ENCODE measurements at places on chromosomes 5 and 9.

DNA sequence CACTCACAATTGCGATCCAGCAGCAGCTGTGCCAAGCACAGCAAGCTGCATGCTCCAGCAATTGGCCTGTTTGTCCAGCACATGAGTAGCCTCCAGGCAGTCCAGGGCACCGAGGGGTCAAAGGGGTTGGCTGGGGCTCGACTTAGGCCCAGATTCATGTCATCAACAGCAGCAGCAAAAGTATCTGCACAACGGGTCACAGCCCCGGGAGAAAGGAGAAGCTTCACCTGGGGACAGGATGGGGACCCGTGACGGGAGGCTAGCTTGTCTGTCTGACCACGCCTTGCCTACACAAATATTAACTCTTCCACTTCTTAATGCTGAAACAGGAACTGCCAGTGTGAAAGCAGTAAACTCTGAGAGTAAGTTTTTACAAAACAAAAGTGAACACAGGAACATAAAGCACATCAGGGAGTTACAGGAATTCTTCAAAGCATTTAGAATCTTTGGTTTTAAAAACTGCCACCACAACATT lies 191.2 kb downstream of the PIK3R1 start:
- ATAC-seq: peak; percentile 30

DNA sequence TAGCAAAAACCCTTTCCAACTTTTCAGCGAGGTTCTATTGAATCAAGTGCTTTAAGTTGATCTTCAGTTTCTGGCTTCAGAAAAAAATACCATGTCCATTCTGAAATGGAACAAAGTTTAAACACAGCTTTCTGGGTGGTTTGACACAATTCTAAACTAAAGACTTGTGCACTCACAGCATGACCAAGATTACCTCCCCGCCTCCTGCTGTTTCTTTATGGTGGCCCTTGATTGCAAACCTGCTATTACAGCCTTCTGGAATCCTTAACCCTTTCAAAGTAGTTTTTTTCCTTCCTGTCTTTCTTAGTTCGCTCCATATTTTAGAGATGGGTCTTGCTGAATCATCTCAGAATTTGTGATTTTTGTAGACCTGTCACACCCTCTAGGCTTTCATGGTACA lies 135.9 kb upstream of the FBN2 start:
- ATAC-seq: no peak

GRCh38 chr9:106818034-106818433 lies 44.9 kb upstream of the ZNF462 start:
- no peak for ATAC-seq

DNA sequence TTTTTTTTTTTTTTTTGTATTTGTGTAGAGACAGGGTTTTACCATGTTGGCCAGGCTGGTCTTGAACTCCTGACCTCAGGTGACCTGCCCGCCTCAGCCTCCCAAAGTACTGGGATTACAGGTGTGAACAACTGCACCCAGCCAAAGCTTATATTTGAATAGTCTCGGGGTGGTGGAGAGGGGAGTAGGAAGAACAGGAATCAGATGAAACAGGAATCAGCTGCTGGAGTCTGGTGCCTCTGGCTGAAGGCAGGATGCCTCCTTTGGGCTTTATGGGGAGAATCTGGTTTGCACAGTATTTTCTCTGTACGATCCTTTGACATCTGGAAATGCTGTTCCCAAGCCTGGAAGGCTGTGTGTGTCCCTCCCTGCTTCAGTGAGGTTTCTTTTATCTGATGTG lies 10.9 kb downstream of the C5orf52 start:
- no peak for ATAC-seq

- no peak for ATAC-seq
These were observed 6.2 kb upstream of the CKS2 start for GRCh38 chr9:89304834-89305188.

DNA sequence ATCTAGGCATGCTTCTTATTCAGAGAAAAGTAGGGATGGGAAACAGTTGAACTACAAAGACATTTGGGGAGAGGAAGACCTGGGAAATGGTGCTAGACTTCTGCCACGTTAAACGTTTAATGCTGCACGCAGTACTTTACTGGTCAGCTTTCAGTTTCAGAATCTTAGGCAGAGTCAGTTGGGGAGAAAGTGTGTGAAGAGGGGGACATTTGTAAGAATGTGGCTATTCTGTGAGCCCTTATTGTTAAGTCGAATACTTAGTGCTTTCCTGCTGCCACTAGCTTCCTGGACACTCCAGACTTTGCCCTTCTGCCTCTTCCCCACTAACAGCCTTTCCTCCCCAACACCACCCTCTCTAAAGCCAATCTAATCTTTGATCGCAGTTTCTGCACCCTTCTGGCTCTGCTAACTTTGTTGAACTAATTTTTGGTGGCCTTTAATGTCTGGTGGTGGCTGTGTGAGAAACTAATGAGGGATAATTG lies 6.1 kb downstream of the CYSTM1 start:
- ATAC-seq: no peak

GRCh38 chr5:174724484-174725260 lies at the start of gene MSX2:
Gene MSX2 (plus strand): TSS chr5:174724582. CDS start chr5:174724660, 78 bp downstream.
- ATAC-seq: peak; percentile 80

- ATAC-seq: no peak
These were observed 240.2 kb downstream of the CD180 start for GRCh38 chr5:66956439-66956838.

- ATAC-seq: peak; percentile 81
These were observed at the start of gene ADAMTS13 for GRCh38 chr9:133421615-133422542. Gene ADAMTS13 (plus strand): TSS chr9:133422367. CDS start chr9:133422444, 77 bp downstream.

GRCh38 chr5:6307304-6307703 lies 71.0 kb downstream of the MED10 start:
- no peak for ATAC-seq

DNA sequence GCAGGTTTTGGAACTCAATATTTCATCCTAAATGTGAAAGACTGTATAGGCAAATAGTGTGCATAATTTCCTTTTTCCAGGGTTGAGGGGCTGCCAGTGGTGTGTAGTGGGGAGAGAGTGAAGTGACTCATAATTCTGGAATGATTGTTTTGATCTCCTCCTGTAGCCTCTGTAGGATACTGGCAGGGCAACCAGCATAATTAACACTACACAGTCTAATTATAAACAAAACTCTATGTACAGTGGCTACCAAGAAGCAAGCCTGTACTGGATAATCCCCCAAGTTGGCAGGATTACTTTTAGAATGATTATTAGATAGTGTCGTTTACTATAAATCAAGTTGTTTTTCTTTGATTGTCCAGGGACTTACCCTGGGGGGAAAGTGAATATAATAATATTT lies 32.2 kb downstream of the LNPEP start:
- peak; percentile 48 for ATAC-seq

- ATAC-seq: no peak
These were observed 28.9 kb downstream of the MAN2A1 start for GRCh38 chr5:109718632-109719031.

DNA sequence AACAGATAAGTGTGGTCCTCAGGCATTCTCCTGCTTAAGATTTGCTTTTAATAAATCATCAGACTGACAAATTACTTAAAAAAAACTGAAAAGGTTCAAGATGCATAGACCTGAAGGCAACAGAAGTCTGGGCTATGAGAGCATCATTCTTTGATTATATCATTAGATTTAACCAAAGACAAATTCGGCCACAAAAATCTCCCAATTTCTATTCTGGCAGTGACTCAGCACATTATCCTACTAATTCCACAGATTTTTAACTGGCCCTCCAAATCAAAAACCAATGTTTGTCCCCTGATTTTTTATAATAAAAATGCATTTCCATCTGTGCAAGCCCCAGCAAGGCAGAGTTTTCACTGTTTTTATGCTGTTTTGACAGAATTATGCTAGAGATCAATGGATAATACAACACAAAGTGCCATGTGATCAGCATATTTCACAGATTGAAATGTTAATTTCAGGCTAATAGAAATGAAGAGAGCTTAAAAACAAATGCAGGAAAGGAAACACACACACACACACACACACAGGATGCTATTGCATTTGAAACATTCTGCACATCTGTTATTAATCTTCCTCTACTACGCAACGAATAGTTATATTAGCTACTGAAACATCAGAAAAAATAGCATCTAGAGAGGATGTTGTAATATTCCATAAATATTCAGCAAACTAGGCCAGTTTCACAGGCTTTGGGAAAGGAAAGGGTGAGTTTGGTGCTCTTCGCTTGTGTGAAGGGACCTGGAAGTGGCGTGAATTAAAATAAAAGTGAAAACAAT lies 177.6 kb upstream of the ST8SIA4 start:
- no peak for ATAC-seq

- no peak for ATAC-seq
These were observed 69.1 kb downstream of the ARSB start for GRCh38 chr5:78916044-78916443.

DNA sequence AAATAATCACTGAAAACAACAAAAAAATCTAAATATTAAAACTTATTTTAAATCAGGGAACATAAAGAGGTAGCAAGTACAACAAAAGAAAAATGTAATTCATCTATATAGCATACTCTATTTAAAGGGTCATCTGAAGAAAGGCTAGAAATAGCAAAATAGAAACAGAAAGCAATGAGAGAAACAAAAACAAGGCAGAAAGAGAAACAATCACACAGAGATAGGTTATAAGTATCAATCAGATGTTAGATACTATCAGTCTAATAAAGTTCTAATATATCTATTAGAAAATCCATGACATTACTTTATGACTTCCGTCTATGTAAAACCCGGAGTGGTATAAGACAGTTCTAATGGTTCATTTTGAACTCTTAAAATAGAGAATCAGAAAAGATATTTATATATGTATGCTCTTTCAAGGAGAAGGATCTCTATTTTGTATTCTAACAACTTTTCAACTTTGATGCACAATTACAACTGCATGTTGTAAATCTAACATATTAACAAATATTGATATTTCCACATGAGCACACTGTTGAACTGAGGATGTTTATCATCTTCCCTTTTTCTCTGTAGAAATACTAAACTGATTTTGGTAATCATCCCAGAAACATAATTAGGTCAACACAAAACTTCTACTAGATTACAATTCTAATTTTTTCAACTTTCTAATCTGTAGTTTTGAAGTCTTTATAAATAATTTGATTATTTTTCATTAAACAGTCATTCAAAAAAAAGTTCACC lies 15.8 kb downstream of the RICTOR start:
- no peak for ATAC-seq

DNA sequence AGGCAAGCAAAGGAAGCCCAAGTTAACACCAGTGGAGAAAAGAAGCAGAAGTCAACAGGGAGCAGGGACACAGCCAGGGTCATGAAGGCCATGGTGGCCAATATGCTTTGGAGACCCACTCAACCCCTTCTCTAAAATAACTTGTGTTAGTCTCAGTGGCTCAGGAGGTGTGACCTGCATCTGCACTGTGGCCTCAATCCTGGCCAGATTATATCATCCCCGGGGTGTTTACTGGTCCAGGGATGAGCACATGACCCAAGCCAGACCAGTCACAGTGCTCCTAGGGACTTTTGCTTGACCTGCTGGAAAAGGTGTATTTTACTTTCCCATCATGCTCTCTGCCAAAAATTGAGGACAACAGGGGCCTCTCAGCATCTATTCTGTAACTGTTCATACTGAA lies 105.2 kb downstream of the DPYSL3 start:
- ATAC-seq: no peak

DNA sequence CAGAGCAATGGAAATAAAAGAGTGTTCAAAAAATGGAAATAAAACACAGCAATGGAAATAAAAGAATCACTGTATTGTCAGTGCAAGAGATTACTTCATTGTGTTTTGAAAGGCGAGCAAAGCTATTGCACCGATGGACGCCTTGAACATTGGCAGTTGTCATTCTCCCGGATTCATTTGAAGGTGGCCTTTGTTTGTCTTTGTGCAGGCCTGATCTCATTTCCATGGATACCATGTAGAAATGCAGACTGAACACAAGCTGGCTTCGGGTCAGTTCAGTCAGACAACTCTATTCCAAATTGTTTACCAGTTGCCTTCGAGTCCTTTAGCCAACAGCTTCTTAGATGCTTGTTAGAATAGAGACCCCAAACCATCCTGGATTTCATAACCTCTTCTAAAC lies 8.3 kb downstream of the ITGA2 start:
- ATAC-seq: no peak

- no peak for ATAC-seq
These were observed 6.1 kb downstream of the AFAP1L1 start for GRCh38 chr5:149277801-149278200.

DNA sequence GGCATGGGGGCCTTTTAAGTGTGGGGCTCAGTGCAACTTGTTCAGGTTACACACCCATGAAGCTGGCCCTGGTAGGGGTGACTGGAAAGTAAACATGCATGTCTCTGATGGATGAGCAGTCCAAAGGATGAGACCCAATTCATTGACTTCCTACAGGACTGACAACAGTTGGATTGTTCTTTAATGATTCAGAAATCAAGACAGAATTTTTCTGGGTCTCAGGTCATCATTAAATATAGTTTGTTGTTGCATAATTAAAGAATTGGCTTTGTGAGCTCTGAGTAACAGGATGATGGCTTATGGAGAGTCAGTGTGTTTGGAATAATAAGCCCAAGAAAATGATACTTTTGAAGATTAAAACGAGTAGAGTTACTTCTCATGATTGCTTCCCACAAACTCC lies 604.2 kb upstream of the CLINT1 start:
- ATAC-seq: no peak

DNA sequence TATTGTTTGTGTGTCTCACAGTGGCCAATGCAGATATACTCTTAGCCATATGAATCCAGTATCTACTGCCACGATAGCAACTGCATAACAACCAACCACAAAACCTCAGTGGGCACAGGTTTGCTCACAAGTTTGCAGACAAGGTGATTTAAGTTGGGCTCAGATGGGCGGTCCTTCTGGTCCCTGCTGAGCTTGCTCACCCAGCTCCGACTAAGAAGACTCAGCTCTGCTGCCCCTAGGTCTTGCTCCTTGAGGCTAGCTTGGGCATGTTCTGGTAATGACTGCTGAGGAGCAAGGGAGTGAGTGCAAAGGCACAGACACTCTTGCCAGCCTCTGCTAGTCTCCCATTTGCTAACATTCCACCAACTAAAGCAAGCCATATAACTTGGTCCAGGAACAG lies 52.6 kb downstream of the MTX3 start:
- ATAC-seq: peak; percentile 95

GRCh38 chr9:129451089-129451656 lies 169.7 kb downstream of the C9orf50 start:
- no peak for ATAC-seq

DNA sequence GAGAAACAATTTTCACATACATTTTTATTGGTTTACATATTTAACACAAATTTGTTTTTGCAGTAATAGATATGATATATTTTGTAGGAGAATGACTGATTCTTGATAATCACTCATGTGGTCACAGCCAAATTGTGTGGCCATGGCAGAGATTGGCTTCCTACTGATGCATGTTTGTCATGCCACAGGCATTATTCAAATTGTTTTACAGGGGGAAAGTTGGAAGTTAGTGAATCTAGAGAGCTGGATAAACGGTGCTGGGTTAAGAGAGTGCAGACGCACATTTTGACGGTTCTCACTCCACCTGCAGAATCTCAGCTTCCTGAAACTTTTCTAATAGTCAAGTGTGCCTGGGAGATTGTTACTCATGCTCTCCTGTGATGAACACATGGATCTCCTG lies 91.1 kb upstream of the FBN2 start:
- no peak for ATAC-seq

- ATAC-seq: no peak
These were observed 1577.6 kb downstream of the EFNA5 start for GRCh38 chr5:106093134-106093533.
